Activated naive CD4-positive, alpha-beta T cell treated with Interleukin-2 at 50 U/mL for 16 hours (primary cell): ENCODE measurements at places on chromosomes 12 and 14.

- DNase-seq, result no peak
Observed at GRCh38 chr12:49616533-49617219, 6.7 kb upstream of the PRPF40B start.

- no peak for DNase-seq
Observed at GRCh38 chr14:86373886-86374285, 843.9 kb downstream of the FLRT2 start.

GRCh38 chr12:1848745-1849144 is 28.4 kb downstream of the LRTM2 start:
- no peak for DNase-seq

DNA sequence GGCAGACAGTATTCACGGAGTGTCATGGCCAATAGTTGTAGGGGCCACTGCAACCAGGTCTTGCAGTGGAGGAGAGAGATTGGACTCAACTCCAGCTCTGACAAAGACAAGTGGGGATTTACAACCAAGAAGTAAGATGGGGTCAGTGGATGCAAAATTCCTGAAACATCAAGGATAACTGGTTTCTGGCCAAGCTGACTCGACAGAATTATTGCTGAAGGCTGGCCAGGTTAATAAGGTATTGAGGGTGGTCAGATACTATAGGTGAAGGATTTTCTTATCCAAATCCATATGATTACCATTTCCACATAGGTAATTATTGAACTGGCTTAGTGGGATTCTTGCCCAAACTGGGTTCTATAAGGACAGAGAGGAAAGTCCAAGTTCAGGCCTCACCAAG is 64.9 kb upstream of the FOXG1 start:
- no peak for DNase-seq

GRCh38 chr14:68286667-68287066 is 467.1 kb downstream of the RAD51B start:
- no peak for DNase-seq

DNA sequence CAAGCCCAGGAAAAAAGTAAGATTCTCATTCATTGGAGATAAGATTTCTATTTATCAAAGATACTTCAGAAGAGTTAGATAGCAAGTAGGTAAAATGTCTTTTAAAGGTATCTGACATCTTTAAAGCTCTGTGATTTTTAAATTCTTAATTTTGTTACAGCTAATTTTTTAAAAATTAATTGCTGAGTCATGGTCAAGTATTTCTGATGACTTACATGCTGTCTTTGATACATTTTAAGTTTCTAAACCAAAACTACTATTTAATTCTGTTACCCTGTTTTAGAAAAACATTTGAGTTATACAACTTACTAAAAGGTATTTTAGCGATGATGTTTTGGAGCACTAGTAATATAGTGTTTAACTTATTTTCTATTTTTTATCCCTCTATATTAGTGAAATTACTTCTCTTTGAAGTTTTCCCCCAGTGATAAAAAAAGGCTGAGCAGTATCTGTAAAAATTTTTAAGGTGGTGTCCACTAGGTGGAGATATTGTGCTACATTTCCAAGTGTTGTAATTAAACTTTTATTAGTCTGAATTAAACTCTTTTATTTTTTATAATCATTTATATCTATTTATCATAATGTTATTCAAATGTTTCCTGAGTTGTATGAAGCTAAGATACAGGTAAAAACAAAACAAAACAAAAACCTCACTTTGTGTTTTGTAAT is 11.5 kb downstream of the ALG10 start:
- no peak for DNase-seq

GRCh38 chr14:64849940-64850339 is 29.8 kb downstream of the SPTB start:
- no peak for DNase-seq

DNA sequence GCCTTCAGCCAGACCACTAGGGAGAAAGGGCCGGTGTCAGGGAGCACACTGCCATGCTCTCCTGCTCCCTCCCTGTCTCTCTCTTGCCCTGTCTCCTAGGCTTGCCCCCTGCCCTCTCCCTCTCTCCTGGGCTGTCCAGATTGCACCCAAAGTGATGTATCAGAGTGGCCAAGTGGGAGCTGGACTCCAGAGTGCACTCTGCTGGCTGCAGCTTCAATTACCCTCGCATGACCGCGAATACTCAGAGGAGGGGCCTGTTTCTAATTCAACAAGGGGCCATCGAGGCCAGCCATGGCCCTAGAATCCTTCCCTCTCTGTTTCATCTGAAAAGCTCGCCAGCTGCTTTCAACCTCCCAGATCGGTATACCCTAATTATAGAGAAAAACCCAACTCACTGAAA is 206.4 kb upstream of the FKBP4 start:
- DNase-seq, result no peak

DNA sequence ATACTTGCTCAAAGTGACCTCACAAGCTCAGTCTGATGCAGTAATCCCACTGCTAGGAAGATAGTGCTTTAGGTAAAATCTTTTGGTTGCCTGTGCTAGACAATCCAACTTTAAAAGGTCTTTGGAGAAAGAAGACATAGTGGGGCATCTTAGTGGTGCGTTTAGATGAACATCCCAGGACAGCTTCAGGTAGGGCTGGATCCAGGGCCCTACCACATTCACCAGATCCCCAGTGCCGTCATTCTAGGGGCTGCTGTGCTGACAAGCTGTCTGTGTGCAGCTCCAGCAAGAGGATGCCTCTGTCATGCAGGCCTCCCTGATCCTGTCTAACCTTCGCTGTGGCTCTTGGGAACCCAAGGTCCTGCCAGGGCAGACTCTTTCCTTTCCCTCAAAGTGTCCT is 100.7 kb upstream of the EIF5 start:
- DNase-seq, result no peak

- no peak for DNase-seq
Observed at GRCh38 chr12:43332977-43333640, 218.9 kb downstream of the ADAMTS20 start.

GRCh38 chr12:12915656-12916055 is 24.3 kb downstream of the GPRC5A start:
- no peak for DNase-seq

DNA sequence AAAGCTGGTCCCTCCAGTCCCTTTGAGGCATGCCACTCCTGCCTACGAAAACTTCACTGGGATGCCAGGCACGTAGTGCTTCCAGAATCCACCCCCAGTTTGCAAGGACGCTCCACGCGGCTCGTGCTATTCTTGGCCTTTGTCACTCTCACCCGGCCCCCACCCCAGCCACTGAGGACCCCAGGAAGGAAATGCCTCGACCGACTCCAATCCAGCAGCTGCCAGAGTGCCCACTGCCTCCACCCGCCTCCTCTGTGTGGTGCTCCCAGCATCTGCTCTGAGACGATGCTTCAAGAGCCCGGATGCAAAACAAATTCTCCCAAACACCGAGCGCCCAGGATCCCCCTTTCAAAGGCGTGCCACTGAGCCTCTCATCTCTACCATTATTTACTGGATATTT is 123.9 kb downstream of the RFLNA start:
- no peak for DNase-seq
